ENCODE measurements at places on chromosomes 2 and 18. TPM values are rescaled to one million over a fixed set of nuclear protein-coding genes. Genes with fewer than 3 reads are reported as not detected.
A peak's percentile ranks its signal among the peaks of the same experiment; 100 is the strongest.

- DNase-seq, result no peak
Measured at GRCh38 chr2:100936070-100936741, 65.9 kb upstream of the RPL31 start.

DNA sequence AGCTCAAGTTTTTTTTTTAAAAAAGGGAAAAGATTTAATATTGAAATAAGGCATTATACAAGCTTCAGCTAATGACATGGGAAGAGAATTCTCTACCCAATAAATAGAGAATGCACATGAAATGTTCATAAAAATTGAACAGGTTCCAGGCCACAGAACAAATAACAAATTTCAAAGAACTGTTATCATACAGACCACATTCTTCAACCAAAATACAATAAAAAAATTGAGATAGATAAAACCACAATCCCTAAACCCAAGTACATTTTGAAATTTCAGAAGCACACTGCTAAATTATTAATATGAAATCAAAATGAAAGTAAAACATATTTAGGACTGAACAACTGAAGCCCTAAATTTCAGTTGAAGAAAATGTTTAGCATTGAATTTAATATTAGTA lies 89.6 kb downstream of the BCL2 start:
- DNase-seq, result no peak

CCL20 gene
- total RNA-seq, result not detected

RAMP1 gene
- 0.63 TPM for total RNA-seq

GRCh38 chr2:201779901-201780673 lies 646 bp downstream of the ALS2 start:
- DNase-seq, result no peak

- DNase-seq, result no peak
Measured at GRCh38 chr2:213763354-213763753, 479.1 kb downstream of the SPAG16 start.

DNA sequence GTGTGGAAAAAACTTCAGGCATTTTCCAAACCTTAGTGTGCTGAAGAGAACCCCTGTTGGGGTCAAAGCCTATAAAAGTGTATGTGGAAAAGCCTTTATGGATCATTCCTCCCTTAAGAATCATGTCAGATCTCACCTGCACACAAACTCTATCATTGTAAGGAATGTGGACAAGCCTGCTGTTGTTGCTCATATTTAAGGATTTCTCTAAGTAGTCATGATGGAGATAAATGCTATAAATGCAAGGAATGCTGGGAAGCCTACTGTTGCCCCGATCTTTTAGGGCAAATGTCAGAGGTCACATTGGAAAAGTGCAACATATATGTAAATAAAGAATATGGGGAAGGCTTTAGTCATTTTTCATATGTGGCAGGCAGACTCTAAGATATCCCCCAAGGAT lies 129.5 kb downstream of the ICOS start:
- DNase-seq, result no peak

- DNase-seq, result no peak
Measured at GRCh38 chr2:130185896-130186295, 3.8 kb downstream of the MZT2B start.

GRCh38 chr18:10350661-10351060 lies 103.8 kb upstream of the APCDD1 start:
- no peak for DNase-seq

TEX44 gene
- not detected for total RNA-seq

- DNase-seq, result no peak
Measured at GRCh38 chr2:19600506-19600905, 242.1 kb upstream of the OSR1 start.

GREB1 gene
- total RNA-seq, result 15.3 TPM

DNA sequence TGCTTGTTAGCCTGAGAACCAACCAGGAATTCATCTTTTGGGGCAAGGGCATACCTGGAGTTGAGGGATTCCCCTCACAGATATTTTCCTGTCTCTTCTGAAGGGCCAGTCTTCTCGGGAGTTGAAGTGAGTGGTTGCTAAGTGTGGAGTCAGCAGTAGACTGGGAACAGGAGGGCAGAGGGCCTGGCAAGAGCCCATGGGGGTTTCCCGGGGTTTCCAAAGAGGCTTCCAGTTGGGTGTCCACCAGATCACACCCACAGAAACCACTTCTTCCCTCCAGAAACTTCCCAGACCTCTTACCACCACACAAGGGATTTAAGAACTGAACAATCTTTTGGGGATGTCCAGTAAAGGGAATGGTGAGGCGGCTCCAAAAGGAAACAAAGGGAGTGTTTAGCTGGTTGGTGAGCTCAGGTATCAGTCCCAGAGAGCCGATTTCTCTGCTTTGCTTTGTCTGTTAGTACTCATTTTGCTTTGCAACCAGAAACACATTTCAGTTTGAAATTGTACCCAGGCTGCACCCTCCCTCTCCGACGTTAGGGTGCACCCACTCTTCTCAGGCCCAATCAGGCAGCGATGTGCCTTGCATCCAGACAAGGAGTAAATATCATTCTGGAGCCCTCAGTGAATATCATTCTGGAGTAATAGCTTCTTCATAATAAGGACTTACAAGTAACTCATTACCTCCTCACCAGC lies 47.5 kb upstream of the SPATS2L start:
- no peak for DNase-seq

HRH4 gene
- total RNA-seq, result not detected

GRCh38 chr18:68660354-68661183 lies 54.3 kb downstream of the TMX3 start:
- no peak for DNase-seq

TUBA4B gene
- not detected for total RNA-seq

GRCh38 chr2:120541553-120541932 lies 194.1 kb upstream of the GLI2 start:
- no peak for DNase-seq

DNA sequence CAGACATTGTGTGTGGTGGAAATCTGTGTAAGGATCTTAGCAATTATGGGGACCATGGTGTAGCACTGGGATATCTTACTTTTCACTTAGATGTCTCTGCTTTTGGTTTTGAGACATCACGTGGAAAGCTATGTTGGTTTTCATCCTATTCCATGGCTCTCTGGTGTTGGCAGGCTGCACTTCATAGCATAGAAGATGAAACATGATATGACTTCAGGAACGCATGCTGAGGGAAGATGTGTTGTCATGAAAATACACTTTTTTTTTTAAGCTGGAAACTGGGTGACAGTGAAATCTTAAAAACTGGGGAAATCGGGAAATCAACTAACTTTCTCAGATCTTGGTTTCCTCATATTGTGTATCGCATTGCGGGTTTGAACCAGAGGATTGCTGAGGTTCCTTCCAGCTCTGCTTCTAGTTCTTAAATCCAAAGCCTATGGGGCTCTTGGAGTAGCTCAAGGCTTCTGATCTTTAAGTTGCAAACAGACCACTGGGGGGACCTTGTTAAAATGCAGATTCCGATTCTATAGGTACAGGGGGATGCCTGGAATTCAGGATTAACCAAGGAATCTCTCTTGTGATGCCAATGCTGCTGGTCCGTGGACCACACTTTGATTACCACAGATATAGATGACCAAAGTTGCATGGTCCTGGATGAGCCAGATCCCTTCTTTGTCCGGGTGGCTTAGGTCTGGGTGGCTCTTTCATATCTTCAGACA lies 160.7 kb downstream of the SH3RF3 start:
- DNase-seq, result no peak

GRCh38 chr2:27263287-27264252 lies 723 bp upstream of the SLC30A3 start:
- DNase-seq, result no peak

DNA sequence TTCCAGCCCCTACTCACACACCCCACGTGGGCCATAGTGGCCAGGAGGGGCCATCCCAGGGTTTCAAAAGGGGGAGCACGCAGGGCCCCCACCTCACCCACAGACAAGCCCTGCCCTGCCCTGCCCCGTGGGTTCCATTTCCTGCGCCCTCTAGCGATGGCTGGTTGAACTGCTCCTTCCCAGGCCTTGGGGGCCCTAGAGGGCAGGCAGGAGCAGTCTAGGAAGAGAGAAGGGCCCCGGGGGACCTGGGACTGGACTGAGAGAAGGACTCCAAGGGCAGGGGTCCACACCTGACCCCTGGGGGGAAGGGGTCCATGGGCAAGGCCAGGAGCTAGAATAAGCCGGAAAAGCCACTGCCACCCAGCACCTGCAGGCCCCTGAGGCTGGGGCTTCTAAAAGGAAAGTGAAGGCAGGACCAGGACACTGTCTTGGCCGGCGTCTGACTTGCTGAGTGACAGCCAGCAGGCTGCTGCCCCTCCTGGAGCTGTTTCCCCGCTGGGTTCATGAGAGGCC lies 10.1 kb downstream of the CYP26B1 start:
- DNase-seq, result peak; percentile 80

- DNase-seq, result no peak
Measured at GRCh38 chr2:56084111-56084901, 99.5 kb upstream of the CCDC85A start.

- no peak for DNase-seq
Measured at GRCh38 chr18:74115046-74115445, 32.6 kb downstream of the FBXO15 start.

DNA sequence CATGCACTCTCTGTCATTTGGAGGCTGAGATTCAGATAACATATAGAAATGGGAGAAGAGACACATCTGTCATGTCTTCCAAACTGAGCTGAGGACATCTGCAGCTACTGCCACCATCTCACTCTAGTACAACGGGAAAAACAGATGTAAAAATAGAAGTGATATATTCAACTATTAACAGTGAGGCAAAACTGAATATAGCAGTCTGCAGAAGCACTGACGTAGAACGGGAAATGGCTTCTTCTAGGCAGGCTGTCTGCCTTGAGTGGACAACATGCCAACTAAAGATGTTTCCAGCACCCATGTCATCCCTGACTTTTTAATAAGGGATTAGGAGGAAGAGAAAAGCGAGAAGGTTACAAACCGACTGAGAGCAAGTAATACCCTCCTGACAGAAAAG lies 51.6 kb downstream of the MRPL33 start:
- DNase-seq, result no peak

ESPNL gene
- total RNA-seq, result 0.17 TPM

- no peak for DNase-seq
Measured at GRCh38 chr18:12608301-12608700, 49.6 kb downstream of the SPIRE1 start.

LTBP1 gene
- total RNA-seq, result 28.5 TPM

- no peak for DNase-seq
Measured at GRCh38 chr18:23037646-23038045, 97.6 kb upstream of the CABLES1 start.

- no peak for DNase-seq
Measured at GRCh38 chr18:634551-635045, 22.9 kb upstream of the TYMS start.

MLPH gene
- 3.4 TPM for total RNA-seq

DNA sequence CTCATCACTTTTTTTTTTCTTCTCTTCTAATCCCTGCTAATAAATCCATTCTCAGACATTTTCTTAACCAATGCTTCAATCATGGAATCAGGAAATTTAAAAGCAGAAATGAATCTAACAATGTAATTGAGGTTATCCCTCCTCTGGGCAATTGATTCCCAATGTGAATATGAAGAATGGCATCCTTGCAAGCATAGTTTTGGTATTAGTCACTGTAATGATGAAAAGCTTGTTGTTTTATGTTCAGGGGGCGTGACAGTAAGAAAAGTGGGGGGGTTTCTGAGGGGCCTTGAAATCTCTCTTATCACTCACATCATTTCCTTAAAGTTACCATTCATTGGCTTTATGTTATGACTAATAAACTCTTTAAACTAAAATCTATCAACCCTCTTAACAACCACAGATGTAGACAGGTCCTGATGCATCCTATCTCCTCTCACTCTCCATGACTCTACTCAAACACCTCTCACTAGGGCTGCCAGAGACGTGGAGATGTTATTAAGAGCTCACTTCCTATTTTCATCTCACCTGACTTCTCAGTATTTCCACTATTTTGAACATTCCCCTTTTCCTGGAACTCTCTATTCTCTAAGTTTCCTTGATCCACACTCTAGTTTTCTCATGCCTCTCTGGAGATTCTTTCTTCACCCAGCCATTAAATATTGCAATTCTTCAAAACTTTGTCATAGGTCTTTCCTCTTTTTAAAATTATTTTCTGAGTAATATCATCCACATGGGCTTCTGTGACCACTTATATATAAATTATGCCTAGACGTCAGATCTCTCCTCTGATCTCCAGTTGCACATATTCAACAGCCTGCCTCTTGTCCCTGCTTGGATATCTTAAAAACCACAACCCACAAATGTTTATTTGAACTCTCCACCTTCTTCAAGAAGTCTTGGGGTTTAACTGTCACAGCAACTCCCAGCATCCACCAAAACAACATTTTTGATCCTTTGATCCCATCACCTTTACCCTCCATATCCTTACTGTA lies 332.9 kb downstream of the CDH2 start:
- DNase-seq, result no peak

LHCGR gene
- 0.44 TPM for total RNA-seq

DNA sequence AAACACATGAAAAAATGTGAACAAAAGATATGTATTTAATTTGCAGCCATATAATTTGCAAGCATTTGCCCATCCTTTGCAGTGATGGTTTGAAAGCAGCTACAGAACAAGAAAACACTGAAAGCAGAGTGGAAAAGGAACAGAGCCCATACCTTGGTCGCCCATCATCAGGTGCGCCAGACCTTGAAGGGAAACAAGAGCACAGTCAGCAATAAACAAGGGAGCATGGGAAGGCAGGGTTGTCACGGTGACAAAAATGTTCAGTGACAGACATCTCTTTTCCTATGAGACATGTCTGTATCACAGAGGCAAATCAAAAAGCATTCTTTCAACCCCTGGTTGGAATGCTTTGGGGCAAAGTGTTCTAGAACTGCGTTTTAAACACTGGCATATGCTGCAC lies 109.4 kb downstream of the NRXN1 start:
- DNase-seq, result no peak

DNA sequence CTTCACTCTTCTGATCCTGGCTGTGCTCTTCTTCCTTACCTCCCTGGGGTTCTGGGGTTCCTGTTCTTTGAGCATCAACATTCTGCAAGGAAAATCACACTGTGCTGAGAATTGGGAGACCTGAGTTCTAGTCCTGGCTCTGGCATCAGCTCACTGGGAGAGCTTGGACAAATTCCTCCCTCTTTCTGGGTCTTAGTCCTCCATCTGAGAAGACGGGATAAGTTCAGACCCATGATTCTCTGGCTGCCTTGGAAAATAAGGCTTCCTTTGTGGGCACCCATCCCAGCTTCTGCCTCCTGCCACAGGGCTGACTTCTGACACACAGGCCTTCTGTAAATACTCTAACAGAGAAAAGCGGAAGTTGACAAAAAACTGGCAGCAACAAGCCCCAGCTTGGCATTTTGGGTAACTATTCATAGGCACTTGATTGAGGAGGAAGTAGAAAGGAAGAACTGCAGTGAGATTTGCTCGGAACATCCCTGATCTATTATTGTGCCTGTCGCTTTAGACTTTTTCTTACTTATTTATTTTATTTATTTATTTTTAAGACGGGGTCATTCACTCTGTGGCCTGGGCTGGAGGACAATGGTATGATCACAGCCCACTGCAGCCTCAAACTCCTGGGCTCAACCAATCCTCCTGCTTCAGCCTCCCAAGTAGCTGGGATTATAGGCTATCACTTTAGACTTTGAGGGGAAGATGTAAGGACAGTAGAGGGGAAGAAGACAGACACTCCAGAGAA lies 7.9 kb downstream of the PCBP1 start:
- DNase-seq, result no peak

EIF4E2 gene
- 108 TPM for total RNA-seq

NETO1 gene
- 5.9 TPM for total RNA-seq

NAT8 gene
- not detected for total RNA-seq

FECH gene
- total RNA-seq, result 24.8 TPM

FBLN7 gene
- total RNA-seq, result 1.4 TPM

Data from H9 (cell line).